T47D (cell line): ENCODE measurements at places on chromosomes 6 and 20.

DNA sequence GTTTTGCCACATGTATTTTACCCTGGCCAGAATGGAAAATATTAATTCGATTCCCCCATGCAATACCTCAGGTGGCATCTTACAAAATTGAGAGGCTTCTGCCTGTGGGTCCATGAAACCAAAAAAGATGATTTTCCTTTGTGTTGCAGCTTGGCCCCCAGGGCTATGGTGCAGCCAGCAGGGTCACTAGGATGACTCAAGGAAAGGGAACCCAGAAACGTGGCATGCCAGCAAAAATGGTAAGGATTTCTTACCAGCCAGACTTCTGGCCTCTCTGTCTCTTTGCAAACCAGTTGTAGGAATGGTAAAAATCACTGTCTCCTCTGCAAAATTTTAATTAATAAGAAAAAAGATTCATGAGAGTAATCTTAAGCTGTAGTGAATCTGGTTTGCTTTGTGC lies 11.6 kb upstream of the TAAR9 start:
- no peak for DNase-seq

DNA sequence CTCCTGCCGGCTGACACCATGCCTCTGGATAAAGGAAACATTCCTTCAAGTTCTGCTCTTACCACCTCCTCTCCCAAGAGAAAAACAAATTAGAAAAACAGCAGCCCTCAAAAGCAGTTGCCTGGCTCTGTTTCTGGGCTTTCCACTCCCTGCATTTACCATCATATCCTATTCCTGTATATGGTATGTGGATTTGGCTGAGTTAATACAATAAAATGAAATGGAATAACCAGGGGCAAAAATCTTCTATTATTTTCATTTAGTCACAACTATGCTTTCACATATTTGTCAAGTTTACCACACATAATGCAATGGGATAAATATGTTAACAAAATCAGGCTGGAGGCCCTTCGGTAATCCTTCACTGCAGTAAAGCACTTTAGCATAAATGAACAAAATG lies 34.3 kb downstream of the COL12A1 start:
- no peak for DNase-seq

- no peak for DNase-seq
Measured at GRCh38 chr6:94323853-94324252, 904.5 kb upstream of the EPHA7 start.

GRCh38 chr6:164150232-164150631 lies 735.7 kb downstream of the QKI start:
- no peak for DNase-seq

- DNase-seq: no peak
Measured at GRCh38 chr6:10662207-10662606, 32.2 kb downstream of the C6orf52 start.

GRCh38 chr6:24987446-24988115 lies 51.8 kb upstream of the RIPOR2 start:
- no peak for DNase-seq

DNA sequence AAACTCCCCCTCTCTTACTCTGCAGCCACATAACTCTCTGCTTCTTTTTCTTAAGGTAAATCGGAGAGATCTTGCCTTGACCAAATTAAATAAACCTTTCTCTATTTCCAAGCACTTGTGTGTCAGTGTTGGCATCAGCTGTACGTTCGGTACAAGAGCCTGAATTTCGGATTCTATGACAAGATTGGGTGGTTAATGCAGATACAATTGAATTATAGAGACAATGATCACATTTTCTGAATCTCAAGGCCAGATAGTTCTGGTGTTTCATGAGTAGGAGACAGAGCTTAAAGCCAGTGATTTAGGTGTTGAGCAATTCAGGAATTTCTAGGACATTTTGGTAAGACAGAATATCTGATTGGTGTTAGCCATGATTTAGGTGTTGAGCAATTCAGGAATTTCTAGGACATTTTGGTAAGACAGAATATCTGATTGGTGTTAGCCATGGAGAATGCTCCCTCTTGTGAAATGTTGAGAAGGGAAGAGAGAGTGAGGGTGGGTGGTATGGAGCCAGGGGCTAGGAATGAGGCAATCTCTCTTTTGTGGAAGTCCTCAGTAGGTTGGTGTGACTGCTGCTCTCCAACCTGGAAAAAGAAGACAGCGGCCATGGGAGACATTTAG lies 5.1 kb downstream of the SPINT3 start:
- no peak for DNase-seq

DNA sequence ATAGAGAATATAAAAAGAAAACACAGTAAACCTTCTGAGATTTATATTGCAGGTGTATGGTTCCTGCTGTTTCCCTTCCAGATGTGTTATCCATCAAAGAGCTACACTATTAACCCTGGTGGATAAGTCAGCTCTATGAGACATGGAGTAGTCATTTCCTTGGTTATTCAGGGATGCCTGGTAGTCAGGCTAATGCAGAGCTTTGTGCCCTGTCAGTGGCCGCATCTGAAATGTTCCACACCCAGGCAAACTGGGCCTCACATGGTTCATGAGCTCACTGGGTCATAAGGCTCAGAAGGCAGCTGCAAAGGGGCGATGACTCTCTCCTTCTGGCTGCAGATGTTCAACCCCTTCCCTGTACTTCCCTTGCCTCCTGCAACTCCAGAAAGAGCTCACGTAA lies 473.6 kb downstream of the EPHA7 start:
- DNase-seq: no peak

GRCh38 chr6:30830438-30830837 lies 53.9 kb upstream of the DDR1 start:
- DNase-seq: no peak

DNA sequence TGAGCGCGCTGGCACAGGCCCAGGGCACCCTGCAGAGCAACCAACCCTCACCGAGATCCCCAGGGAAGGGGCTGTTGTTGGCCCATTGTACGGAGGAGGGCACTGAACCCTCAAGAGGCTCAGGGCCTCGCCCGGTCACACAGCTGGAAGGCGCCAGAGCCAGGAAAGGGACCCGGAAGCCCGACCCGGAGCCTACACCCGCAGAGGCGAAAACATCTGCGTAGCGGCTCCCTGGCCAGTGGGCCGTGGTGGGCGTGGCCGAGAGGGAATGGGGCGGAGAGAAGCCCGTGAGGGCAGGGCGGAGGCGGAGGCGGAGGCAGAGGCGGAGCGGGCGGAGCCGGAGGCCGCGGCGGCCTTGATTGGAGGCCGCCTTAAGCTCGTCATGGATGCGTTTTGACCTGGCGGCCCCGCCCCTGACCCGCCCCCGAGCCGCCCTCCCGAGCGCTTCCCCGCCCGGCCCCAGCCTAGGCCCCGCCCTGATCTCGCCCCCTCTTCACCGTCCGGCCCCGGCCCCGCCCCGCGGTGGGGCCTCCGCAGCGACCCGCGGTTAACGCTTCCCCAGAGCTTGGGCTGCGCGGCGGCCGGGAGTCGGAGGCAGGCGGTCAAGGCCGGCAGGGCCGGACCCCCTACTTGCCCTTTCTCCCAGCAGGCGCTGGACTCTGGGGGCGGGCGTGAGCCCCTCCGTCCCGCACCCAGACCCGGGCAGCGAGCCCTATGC lies 2.1 kb upstream of the MRGBP start:
- DNase-seq: peak; percentile 98

DNA sequence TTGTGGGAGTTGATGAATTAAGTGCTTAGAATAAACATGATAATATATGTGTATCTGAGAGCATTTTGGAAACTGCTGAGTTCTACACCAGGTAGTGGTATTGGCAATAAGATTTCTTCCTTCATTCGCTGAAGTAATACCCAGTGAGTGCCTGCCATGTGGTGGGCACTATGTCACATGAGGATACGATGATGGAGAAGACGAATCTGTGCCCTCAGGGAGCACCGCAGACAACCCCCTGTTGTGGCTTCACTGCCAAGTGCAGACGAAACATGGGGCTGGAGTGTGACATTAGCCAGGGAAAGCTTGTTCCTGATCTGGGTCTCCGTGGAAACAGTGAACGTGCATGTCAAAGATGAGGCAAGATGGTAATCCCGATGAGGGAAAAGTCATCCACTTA lies 7.9 kb downstream of the ZNF76 start:
- no peak for DNase-seq

GRCh38 chr6:126175251-126175650 lies 164.7 kb upstream of the CENPW start:
- DNase-seq: no peak

DNA sequence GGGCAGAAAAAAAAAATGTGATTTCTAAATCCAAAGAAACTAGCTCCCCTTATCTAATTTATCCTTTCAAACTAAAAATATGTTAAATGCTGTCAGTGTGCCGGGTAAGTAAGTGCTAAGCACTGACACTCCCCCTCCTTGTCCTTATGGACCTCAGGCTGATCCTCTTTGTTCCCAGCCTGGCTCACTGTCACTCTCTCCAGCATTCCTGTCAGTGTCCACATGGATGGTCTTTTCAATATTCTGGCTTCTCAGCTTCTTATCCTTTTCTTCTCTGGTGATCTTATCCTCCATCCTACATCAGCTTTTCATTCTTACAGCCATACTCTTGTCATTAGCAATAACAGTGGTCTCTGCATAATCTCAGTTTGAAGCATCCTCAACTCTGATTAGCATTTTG lies 55.0 kb downstream of the BCKDHB start:
- DNase-seq: no peak

GRCh38 chr20:13338097-13338661 lies 117.1 kb downstream of the ISM1 start:
- DNase-seq: no peak

GRCh38 chr20:14198416-14198815 lies 139.0 kb downstream of the FLRT3 start:
- no peak for DNase-seq

GRCh38 chr6:158662954-158663624 lies 13.2 kb downstream of the SYTL3 start:
- DNase-seq: no peak

DNA sequence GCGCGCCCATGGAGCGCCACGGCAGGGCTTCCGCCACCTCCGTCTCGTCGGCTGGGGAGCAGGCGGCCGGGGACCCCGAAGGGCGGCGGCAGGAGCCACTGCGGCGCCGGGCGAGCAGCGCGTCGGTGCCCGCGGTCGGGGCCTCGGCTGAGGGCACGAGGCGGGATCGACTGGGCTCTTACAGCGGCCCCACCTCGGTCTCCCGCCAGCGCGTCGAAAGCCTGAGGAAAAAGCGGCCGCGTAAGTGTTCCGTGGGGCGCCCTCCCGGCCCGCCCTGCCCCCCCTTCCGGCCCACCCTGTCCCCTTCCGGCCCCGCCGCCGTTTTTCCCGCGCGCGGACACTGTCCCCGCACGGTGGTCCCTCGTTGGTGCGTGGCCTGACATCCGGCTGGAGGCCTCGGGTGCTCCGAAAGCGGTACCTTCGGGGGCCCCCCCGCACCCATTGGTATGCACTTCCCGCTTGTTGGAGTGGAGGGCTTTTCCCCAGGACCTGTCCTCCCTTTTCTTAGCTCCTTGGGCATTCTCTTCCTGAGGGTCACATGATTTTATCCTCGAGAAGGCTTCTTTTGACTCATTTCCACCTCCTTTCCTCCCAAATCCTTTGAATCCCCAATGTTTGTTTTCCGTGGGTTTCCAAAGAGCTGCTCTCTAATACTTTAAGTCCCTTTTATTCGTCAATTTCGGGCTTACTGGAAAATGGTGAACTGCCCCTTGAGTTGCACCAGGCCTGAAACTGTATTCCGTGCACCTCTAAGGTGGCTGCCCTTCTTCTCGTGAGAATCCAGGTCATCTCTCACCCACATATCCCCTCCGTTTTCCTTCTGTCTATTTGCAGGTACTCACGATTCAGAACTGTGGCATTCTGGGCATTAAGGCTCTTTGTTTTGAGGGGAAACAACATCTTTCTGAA lies 556 bp downstream of the PANK2 start:
- DNase-seq: no peak

GRCh38 chr20:53574819-53575218 lies 18.8 kb downstream of the ZNF217 start:
- no peak for DNase-seq

- no peak for DNase-seq
Measured at GRCh38 chr6:64249115-64249514, 613.5 kb downstream of the PHF3 start.

DNA sequence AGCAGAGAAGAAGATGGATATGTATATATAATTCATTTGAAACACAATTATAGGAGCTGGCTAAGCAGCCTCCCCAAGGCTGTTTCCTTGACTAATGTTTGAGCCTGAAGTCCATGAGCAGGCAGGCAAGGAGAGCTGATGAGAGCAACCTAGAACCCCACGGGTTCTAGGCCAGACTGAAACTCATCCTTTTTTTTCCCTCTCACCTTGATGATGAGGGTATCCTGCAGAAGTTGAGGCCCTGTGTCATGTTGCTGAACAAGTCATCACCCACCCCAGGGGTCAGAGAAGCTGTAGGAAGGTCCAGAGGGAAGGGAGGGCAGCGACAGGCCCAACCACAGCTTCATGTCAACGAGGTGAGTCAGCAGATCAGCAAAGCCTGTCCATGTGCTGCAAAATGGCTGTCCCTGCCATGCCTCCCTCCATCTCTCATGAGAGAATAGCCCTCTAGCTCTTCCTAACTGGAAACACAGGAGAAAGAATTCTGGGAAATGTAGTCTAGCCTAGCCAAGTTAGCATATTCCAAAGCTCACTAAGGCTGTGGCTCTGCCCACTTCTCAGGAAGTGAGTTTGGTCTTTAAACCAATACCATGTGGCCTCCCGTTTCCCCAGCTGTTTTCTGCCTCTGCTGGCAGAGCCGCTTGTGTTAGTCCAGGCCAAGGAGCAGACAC lies 91.3 kb upstream of the DTNBP1 start:
- no peak for DNase-seq

DNA sequence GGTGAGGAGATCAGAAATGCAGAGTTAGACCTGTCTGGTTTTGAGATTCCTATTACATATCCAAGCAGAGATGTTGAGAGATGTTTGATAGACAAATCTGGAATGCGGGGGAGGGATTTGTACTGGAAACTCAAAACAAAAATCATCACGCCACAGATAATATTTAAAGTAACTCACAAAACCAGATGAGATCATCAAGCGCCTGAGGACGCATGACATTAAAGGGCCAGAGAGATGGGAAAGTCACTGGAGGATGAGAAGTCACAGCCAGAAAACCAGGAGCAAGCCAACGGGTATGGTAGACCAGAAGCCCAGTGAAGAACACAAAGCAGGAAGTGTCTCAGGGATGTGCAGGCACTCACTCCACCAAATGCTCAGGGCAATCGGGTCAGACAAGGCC lies 87.7 kb downstream of the DLL1 start:
- DNase-seq: no peak

GRCh38 chr6:12924911-12925310 lies 208.3 kb downstream of the PHACTR1 start:
- peak; percentile 66 for DNase-seq

DNA sequence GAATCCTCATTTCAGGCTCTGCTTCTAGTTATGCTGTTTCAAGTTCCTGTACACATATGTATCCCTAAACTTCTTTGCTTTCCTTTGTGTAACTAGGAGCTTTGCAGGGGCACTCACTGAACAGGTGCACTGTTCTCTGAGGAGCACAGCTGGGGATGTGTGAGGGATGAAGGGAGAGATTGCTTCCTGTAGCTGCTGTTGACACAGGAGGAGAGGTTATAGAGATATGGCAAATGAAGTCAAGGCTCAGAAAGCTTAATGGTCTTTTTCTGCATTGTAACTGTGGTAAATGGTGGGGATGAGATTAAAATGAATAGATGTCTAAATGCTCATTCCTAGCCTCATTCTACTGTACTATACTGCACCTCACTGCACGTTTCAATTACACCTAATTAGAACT lies 454.3 kb downstream of the BTBD3 start:
- no peak for DNase-seq
